PC-3 (cell line): ENCODE measurements at places on chromosomes 16 and 17. TPM values are rescaled to one million over a fixed set of nuclear protein-coding genes. Genes with fewer than 3 reads are reported as not detected.

The CDC42EP4 gene
- total RNA-seq, result 83.1 and 109 TPM in 2 replicates

The CCDC200 gene
- total RNA-seq, result not detected in 2 replicates

The PRKCB gene
- total RNA-seq, result not detected in 2 replicates

The ABCC12 gene
- total RNA-seq, result not detected in 2 replicates

The CYBC1 gene
- total RNA-seq, result 63.6 and 77.2 TPM in 2 replicates

The HSPB9 gene
- total RNA-seq, result not detected in 2 replicates

The SEPTIN12 gene
- not detected in 2 replicates for total RNA-seq

The ITGAX gene
- total RNA-seq, result not detected in 2 replicates

The KRTAP4-1 gene
- not detected in 2 replicates for total RNA-seq

The EXOC3L1 gene
- total RNA-seq, result not detected in 2 replicates

The EFCAB5 gene
- 0.07 TPM in 1 of 2 replicates, not detected in the other for total RNA-seq

The STH gene
- not detected in 2 replicates for total RNA-seq

The NPIPA5 gene
- total RNA-seq, result 0.35 and 4.7 TPM in 2 replicates

The ASGR2 gene
- total RNA-seq, result not detected in 2 replicates

The GRB2 gene
- 224 and 282 TPM in 2 replicates for total RNA-seq

The TPSD1 gene
- total RNA-seq, result not detected in 2 replicates

The CDH3 gene
- total RNA-seq, result 102 and 109 TPM in 2 replicates
